Activated CD8-positive, alpha-beta memory T cell treated with anti-CD3 and anti-CD28 coated beads for 1 hour (primary cell): ENCODE measurements at places on chromosomes 12 and 14.

- no peak for DNase-seq
Observed at GRCh38 chr12:132324173-132324572, 5.2 kb downstream of the GALNT9 start.

- DNase-seq, result no peak
Observed at GRCh38 chr12:80862531-80862930, 75.2 kb downstream of the LIN7A start.

GRCh38 chr12:64663015-64663414 is 52.7 kb downstream of the RASSF3 start:
- DNase-seq, result no peak

- no peak for DNase-seq
Observed at GRCh38 chr14:54742492-54743350, 159.9 kb downstream of the GCH1 start.

- no peak for DNase-seq
Observed at GRCh38 chr12:68585966-68586365, 24.7 kb upstream of the RAP1B start.

- DNase-seq, result no peak
Observed at GRCh38 chr12:70577283-70577634, 60.0 kb downstream of the PTPRB start.

- no peak for DNase-seq
Observed at GRCh38 chr14:70527501-70528105, 7.2 kb downstream of the ADAM20 start.

DNA sequence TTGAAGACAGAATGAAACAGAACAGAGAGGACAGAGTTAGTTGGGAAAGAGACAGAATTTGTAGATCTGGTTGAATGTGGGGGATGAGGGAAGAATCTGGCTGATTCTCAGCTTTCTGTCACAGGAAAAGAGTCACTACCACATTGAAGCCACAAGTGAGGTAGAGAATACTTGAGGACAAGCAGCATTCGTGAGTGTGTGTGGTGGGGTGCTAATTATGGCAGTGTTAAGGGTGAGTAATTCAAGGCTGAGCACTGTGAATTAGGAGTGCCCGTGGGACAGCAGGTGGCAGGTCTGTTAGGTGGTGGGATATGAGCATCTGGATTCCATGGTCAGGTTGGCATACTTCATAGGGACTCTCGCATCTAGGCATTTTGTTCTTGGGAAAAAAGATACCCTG is 347.4 kb upstream of the PRICKLE1 start:
- DNase-seq, result no peak

- DNase-seq, result no peak
Observed at GRCh38 chr12:26732005-26732908, 100.7 kb downstream of the ITPR2 start.

DNA sequence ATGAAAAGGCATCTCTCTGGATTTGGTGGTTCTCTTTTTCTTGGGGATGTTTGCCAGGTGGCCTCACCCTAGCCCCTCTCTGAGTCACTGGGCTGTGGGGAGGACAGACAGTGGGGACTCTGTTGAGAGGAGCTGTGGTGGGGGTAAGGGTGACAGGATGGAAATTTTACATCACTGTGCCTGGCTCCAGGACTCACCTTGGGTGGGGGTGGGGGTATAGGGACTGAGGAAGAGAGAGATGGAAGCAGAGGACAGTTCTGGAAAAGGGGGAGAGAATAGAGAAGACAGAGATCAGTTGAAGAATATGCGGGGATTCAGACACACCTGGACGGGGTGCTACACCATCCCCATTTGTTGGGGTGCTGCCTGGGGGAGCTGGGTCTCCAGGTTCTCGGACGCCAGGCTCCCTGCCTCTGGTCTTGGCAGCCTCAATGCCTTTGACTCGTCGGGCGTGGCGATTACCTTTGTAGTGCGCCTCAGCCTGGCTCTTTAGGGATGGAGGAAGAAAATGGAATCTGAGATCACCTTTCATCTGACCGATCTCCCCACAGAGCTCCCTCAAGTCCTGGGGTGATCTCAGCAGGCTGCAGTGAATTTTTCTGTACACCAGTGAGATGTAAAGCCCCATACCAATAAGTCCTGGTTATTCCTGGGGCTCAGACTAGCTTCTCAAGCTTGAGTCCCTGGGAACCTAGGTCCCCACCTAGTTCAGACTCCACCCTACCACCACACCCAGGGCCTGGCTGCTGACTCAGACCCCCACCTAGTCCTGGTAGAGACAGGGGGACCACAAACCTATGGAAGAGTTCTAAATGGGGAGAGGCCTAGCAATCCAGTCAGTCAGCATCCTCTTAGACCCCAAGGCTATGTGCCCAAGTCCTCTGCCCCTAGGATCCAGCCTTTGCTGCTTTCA is 9.6 kb upstream of the GPR84 start:
- DNase-seq, result no peak

DNA sequence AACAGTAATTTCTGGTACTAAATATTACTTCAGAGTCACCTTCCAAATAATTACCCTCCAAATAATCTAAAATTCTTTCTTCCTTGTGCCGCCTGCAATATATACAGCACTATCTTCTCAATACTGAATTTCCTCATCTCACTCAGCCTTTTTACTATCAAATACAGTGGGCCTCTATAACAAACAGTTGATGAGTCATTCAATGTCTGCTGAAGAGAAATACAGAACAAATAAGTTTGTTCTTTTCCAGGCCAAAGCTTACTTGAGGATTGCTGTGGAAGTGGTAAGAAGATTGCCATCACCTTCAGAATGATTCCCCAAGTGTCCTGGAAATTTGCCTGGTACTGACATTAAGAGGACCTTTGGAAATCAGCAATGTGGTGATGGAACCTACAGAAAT is 218.2 kb upstream of the ARHGAP5 start:
- DNase-seq, result no peak

DNA sequence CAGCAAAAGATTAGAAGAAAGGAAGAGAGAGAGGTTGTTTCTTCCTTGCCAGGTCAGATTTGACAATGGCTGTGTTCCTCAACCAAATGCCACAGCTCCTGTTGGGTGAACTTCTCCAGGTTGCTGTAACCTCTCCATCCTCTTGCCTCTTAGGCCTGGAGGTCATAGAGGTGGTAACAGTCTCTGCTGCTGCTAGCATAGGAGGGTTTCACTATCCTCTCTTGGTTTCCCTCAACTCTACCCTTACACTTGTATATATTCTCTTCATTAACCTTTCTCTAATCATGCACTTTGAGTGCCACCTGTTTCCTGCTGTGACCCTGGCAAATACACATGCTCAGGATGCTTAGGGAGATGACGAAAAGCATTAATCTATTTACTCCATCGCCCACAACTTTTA is 67.7 kb upstream of the HIF1A start:
- no peak for DNase-seq

- no peak for DNase-seq
Observed at GRCh38 chr14:53772936-53773335, 183.7 kb downstream of the BMP4 start.

GRCh38 chr14:105056303-105056831 is 8.9 kb downstream of the GPR132 start:
- no peak for DNase-seq

DNA sequence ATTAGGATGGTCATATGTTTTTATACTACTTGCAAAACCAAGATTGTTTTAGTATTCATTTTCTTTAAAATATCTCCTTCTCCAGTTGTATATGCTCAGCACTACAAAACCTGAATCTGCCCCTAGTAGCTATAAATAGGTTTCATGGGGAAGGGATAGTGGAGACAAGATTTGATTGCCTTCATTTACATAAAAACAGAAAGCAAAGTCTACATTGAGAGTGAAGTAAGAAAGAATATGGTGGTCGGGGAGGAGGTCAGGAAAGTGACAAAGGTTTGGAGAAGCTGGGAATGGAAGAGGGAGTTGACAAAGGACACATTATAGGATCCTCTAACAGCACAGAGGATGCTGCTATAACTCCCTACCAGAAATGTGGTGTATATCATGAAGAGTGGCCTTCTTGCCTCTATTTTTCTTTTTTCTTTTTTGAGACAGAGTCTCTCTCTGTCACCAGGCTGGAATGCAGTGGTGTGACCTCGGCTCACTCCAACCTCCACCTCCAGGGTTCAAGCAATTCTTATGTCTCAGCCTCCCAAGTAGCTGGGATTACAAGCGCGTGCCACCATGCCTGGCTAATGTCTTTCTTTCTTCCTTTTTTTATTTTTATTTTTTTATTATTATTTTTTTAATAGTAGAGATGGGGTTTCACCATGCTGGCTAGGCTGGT is 6.6 kb upstream of the LRP6 start:
- DNase-seq, result no peak

DNA sequence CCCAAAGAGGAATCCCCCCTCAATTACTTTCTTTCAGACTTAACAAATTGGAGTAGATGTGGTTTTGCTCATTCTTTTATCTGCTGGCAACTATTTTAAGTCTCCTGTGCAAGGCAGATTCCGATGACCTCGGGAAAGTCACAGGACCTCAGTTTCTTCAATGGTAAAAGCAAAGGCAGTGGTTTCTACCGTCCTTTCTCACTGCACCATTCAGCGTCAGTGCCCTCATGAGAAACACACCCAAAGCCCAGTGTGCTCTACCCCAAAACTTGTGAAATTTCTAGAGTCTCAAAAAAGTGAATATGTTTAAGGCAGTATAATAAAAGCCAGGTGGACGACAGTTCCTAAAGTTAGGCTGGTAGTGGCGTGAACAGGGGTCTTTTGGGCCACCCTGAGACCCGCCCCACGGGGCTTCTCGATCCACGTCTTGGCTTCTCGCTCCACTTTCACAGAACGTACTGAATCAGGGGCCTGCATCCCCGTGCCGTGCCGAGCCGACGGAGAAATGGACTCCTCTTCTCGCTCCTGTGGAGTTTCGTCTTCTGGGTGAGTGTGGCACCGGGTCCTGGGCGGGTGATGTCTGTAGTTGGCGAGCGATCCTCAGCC is 1.3 kb upstream of the ARHGAP5 start:
- DNase-seq, result no peak

DNA sequence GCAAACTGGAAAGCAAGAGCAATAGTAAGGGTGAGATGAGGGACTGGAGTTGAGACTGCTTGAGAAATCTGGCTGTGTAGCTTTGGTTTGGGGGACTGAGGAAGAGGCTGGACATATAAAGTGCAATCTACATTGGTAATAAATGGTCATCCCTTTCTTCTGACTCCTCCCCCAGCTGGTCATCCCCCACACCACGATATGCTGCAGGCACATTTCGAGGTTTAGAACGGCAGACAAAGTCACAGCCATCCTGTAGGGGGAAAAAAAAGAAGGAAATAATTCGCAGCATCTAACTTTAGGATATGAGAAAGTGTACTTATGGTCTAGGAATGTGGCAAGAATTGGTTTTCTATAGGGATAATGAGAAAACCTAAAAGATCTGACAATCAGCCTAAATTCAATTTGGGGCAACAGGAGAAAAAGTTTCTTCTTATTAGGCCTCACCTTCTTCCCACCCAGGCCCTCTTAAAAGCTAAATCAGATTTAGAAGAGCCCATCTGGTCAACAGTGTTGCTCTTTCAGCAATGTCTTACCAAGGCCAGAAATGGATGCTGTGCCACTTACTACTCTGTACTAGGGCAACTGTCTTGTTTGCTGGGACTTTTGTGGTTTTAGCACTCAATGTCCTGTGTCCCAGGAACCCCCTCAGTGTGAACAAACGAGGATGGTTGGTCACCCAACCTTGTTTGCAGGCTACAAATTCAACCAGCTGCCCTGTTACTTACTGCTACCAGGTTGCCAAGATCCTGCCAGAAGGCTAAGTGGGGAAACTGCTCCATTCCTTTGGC is 7.6 kb downstream of the M6PR start:
- DNase-seq, result no peak

DNA sequence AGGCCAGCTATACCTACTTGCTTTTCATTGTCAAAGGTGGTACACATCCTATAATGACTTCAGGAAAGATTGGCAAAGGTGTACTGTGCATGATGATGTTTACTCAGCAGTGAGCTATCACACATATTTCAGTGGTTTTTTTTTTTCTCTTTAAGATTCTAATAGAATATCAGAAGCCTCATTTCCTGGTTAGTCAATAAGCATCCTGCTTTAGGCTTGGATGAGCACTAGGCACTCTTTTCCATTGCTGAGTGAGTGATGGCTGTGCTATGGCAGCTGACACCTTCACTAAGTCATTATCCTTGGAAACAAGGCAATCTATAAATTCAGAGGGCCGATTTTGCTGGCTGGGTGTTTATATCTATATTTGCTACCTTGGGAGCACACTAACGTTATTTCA is 161.1 kb upstream of the RASSF8 start:
- no peak for DNase-seq

DNA sequence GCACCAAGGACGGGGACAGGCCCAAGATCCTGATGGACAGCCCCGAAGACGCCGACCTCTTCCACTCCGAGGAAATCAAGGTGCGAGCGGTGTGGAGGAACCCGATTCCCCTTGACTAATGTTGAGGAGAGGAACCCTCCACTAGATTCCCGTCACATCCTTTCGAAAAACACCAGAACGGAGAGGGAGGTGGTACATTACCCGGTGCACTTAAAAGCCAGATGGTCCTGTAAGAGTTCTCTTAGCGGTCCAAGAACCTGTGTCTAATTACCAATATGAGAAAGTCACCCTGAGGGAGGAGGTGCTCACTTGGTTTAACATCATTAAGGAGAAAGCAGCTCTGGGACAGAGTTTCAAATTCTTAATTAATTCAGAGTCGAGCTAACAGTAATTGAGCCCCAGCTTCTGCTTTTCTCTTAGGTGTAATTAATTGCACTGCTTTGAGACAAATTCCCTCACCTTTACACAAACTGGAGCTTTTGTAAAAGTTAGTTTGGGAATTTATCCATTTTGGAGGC is 450 bp downstream of the PRKAB1 start:
- no peak for DNase-seq

- DNase-seq, result no peak
Observed at GRCh38 chr12:24125280-24125679, 175.8 kb upstream of the SOX5 start.

- DNase-seq, result no peak
Observed at GRCh38 chr14:79363291-79363690, 848.0 kb downstream of the DIO2 start.

DNA sequence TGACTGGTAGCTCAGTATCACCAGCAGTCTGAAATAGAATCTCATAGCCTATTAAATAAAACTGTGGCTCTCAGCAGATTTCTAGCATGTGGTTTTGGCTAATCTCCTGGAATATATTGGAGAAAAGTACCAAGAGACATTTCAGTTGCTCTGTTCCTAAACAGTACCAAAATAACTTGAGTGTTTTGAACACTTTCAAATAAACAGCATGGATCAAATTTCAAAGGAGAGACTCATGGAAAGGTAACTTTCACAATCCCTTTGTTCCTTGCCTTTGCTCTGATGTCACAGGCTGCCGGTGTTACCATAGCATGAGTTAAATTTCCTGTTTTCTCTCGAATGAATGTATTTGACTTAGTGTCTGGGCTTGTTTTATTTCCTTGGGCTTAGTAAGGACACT is 3.4 kb downstream of the ARG2 start:
- no peak for DNase-seq

- no peak for DNase-seq
Observed at GRCh38 chr14:45811155-45811554, 558.2 kb upstream of the MIS18BP1 start.

- no peak for DNase-seq
Observed at GRCh38 chr12:39393890-39394289, 49.0 kb downstream of the KIF21A start.

DNA sequence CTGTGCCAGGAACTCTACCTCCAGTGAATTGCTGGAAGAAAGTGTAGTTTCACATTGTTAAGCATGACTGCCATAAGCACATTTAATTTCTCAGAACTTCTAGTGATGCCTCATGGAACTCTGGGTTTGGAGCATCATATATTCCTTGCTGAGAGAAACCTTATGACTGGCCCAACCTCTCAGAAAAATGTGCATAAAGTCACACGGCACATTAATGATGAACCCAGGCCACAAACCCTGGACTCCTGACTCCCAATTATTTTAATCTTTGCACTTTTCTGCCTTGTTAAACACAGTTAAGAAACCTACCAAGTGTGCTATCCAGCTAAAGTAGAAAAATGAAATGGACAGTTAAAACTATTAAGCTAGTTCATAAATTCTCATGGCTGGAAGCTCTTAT is 5.6 kb downstream of the TCP11L2 start:
- no peak for DNase-seq
